Stimulated activated CD4-positive, alpha-beta T cell treated with anti-CD3 and anti-CD28 coated beads, Interleukin-1b, Interleukin-23, amount 100 ng/mL, for 48 hours (primary cell): ENCODE measurements at places on chromosomes 4 and X.

GRCh38 chrX:30748342-30748960 is 95.2 kb downstream of the GK start:
- DNase-seq, result no peak

GRCh38 chrX:151962034-151962433 is 12.4 kb downstream of the GABRE start:
- no peak for DNase-seq

DNA sequence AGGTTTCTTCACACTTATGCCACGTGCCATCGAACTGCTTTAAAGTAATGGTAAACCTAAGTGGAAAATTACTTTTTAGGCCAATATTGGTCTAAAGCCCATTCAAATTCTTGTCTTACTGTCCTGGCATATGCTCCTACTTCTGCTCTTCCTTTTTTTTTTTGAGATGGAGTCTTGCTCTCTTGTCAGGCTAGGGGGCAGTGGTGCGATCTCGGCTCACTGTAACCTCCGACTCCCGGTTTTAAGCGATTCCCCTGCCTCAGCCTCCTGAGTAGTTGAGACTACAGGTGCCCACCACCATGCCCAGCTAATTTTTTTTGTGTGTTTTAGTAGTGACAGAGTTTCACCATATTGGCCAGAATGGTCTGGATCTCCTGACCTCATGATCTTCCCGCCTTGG is 129.0 kb upstream of the TECRL start:
- DNase-seq, result no peak

DNA sequence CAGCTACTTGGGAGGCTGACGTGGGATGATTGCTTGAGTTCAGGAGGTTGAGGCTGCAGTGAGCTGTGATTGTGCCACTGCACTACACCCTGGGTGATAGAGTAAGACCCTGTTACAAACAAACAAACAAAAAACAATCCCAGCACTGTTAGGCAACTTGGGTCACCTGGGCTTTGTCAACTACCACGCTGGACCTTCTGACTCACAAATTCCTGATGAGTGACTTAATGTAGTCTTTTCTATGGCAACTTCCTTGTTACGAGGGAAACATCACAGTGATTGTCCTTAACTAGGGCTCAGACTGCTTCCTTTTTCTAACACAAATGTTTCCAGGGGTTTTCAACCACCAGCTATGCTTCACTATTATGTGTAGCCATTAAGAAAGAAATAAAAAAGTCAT is 128.8 kb upstream of the GPC4 start:
- no peak for DNase-seq

DNA sequence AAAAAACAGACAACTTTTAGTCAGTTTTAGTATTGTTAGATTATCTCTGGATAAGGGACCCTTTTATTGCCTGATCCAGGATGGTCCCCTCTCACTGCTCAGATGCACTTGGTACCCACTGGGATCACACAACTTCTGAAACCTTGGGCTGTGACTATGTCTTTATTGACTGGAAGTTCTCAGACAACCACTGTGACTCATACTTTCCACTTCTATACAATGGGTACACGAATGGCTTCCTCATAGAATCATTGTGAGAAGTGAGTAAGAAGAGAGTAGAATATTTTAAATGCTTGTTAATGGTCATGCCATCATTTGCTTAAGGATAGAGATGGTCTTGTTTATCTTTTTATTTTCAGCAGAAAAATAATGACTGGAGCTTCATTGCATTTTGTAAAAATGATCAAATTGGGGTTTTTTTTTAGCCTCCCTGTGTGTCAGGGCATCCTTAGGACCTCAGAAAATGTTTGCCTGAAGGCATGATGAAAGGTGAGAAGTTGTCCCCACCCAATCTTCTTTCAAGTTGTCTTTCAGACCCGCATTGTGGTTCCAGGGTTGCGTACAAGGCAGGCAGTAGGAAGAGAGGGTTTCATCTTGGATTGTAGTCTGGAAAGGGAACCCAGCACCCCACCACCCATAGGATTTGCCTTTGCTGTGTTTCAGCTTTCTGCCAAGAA is 115.1 kb downstream of the CPEB2 start:
- peak; percentile 14 for DNase-seq

- DNase-seq, result no peak
Observed at GRCh38 chr4:52959541-52959940, 97.4 kb downstream of the RASL11B start.
